ENCODE measurements at places on chromosomes 6 and 20.

DNA sequence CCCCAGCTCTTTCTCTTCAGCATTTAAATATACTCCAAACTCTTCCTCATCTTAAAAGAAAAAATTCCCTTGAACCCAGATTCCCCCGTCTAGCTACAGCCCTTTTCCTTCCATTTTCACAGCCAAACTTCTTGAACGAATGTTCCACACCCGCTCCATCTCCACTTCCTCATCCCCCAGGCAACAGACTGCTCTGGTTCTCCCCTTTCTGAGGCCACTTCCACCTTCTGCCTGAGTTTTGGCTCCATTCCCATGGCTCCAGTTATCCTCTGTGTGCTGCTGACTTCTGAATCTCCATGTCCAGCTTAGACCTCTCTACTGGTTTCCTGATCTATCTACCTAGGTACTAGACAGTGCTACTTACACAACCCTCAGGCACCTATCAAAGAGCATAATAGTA is 106.4 kb downstream of the RALGAPA2 start:
- DNase-seq: no peak

DNA sequence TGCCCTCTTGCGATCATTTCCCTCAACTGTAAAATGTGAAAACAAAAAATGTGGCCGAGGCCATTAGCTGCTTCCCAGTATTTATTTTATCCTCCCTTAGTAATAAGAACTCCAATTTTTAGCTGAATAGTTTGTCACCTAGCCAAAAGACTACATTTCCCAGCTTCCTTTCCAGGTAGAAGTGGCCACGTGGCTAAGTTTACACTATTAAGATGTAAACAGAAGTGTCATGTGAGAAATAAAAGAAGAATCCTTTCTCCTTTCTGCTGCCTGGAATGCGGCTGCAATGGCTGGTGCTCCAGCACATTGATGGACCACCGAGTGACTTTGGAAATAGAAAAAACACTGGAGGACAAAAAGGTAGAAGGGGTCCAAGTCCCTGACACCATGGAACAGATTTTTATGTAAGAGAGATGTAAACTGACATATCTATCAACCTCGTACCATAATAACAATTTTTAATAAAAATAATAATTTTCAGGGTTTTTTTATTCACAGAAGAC is 268.8 kb downstream of the PKHD1 start:
- DNase-seq: no peak

DNA sequence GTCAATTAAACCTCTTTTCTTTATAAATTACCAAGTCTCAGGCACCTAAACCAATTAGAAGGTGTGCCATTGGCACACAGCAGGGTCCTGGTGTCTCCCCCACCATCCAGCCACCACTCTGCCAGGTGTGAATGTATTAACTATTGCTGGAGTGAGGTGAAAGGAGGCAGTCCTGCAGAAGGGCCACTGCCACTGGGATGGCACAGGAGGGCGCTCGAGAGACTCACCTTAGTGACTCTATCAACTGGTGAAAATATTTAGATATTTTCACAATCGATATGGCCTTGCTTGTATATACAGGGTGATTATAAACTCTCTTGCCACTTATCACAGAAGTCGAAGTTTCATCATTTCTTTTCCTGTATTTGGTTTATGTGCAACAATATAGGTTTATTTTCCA is 145.6 kb upstream of the ESR1 start:
- no peak for DNase-seq

- no peak for DNase-seq
Observed at GRCh38 chr20:40305303-40305702, 383.7 kb downstream of the MAFB start.

- no peak for DNase-seq
Observed at GRCh38 chr6:127902933-127903332, 2.1 kb upstream of the THEMIS start.

DNA sequence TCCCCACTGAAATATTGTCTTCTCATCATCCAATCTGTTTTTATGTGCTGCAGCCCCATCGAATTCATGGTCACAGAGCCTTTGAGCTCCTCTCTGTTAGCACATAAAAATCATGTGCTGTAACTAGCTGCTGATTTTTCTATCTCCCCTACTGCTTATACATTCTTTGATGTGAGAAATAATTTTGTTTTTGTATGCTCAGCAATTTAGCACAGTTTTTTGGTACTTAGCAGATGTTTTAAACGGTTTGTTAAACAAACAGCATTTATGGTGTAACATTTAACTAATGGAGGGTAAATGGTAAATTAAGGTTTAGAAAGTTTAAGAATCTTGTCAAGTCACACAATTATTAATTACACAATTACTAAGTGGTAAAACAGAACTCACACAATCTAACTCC is 131.8 kb upstream of the C6orf118 start:
- DNase-seq: no peak

- DNase-seq: no peak
Observed at GRCh38 chr6:169755162-169755561, 3.7 kb downstream of the ERMARD start.
